ENCODE measurements at places on chromosomes 7 and 10.

DNA sequence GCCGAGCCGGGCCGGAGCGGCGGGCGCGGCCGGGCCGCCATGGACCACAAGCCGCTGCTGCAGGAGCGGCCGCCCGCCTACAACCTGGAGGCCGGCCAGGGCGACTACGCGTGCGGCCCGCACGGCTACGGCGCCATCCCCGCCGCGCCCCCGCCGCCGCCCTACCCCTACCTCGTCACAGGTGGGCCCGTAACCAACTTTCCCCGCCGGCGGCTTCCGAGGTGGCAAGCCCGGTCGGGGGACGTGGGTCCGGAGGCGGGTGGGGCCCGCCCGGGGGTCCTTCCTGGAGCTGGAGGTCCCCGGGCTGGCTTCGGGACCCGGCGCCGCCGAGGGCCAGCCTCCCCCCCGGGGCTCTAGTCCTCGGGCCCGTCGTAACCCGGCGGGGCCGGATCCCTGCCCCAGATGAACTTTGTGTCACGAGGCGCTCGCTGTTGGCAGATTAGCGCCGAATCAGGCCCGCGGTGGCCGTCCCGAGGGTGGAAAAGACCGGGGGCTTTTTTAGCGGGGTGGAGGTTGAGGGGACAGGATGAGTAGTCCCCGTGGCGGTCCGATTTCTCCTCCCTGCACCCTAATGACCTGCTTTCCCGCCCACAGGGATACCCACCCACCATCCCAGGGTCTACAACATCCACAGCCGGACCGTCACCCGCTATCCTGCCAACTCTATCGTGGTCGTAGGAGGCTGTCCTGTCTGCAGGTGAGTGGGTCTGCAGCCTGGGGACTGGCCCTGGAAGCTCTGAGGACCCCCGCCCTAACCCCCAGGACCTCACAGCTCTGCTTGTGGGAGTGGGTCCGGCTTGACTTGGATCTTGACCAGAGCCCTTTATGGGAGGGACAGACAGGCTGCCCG, 496 bp downstream of the BRI3 start:
- no peak for DNase-seq

DNA sequence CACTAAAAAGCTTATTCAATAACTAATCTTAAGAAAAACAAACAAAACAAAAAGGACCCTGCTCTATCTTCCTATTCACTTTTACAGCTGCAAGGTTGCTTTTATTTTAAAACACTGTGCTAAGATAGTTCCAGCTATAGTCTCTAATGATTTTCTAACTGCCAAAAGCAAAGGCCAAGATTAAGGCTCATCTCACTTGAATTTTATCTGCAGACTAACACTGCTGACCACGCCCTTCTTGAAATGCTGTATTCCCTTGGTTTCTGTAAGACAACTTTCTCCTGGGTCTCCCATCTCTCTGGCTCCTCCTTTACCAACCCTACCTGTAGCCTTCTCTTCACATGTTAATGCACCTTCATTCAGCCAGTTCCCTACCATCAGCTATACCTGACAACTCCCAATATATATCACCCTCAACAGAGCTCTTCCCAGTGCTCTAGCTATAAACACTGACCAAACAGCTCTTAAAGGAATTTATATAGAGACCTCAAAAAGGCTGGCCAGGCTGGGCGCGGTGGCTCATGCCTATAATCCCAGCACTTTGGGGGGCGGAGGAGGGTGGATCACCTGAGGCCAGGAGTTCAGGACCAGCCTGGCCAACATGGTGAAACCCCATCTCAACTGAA, 11.7 kb downstream of the SRPK2 start:
- DNase-seq: no peak

DNA sequence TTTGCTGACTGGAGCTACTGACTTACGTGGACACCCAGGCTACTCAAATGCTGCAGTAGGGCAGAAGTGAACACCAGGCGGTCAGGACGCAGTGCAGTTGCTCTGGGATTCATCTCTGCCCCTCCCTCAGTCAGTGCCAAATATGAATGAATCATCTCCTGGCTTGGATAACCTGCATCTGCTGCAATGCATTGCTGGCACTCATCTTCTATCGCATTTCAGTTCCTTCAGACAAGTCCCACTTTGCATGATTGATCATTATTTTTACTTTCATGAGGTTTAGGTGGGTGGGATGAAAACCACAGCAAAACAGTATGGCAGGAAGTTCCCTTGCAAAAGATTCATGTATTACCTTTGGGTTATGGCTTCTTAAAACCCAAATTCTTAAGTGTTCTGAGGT, 224.6 kb upstream of the NRP1 start:
- no peak for DNase-seq

GRCh38 chr7:7799138-7799537, 80.7 kb upstream of the RPA3 start:
- DNase-seq: no peak

DNA sequence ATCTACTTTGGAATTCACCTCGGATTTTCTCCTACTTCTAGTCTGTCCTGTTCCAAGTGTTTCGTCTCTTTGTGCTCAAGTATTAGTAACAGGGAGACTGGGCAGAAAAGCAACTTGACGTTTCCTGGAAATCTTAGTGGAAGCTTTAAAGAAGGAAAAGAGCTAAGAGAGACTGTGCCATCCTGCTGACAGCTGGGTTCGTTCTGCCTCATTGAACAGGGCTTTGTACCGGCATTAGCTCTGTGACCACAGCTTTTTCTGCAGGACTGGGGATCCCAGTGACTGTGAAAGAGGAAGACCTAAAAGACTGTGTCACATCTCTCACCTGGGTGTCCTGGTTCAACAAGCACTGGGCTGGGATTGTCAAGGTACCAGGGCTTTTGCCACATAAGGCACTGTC, 70.8 kb upstream of the CDCA7L start:
- DNase-seq: no peak

Measured in A673 (cell line).